Thoracic aorta (tissue), 2 donors: ENCODE measurements at places on chromosomes 1 and 21.

DNA sequence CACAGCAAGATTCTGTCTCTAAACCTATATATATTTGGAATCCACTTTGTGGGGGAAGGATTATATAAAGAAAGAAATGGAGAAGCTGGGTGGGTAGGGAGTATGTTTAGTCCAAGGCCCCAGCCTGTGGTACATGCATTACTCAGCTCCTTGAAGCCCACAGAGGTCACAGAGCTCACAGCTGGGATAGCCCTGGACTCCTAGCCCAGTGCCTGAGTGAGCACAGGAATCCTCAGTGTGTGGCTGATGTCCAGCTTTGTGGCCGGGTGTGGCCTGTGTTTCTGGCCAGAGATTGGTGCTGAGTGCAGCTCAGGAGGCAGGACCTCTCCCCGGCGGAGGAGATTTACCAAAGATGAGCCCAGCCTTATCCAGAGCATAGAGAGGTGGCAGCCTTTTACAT, 7.6 kb downstream of the CAPN9 start:
- no peaks in the 10 kb centered on the region for H3K36me3 ChIP-seq
- no peak for DNase-seq
- no peaks in the 10 kb centered on the region for H3K4me1 ChIP-seq
- H3K27ac ChIP-seq = no peak overlapping the region

DNA sequence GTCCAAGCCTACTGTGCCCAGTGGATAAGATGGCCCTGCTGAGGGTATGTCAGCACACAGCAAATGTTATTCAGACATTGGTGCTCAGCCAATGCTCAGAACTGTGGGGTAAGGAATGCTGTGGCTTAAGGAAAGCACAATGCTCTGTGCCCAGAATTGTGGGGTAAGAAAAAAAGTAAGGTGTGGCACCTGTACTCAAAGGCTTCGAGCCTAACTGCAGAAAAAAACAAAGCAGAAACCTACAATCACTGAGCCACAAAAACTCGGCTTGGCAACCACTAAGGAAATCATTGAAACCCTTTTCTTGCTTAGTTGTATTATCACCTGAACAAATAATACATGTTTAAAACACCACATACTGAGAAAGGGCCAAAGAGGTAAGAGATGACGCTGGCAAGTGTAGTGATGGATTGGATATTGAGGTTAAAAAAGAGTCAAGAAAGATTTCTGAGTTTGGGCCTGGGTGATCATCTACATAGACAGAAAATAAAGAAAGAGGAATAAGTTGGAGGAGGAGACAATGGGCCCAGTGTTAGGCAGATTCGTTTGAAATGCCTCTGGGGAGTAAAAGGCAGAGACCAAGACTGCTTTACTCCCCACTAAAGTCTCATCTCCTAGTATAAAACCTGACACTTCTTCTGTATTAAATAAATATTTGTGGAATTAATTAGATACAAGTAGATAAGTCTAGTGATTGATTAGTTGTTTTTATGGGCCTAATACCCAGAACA, 25.9 kb upstream of the ATP1A1 start:
- H3K36me3 ChIP-seq = no peaks in the 10 kb centered on the region
- H3K4me3 ChIP-seq = no peak overlapping the region
- no peak overlapping the region for H3K27ac ChIP-seq

DNA sequence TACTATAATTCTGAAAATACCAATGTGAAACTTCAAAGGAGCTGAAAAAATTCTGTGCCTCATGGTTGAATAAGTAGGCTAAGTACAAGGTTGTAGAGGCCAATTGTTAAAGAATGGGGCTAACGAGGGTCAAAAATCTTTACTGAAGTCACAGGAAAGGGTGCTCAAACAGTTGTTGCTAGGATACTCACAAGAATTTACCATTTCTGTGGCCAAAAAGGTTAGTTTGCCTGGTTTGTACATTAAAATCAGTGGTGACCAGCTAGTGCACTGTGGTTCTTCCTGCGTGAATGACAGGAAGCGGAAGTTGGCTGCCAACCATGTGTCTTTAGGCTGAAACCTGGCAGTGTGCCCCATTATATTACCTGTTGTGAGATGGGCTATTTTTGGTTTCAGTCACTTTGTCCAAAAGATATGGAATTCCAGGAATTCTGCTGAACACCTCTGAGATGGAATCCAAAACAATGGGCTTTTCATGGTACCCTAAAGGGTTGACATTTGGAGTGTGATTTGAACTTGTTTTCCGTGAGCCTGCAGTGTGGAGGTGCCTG, 13.5 kb downstream of the MAP3K21 start:
- no peak overlapping the region for H3K4me3 ChIP-seq
- H3K27me3 ChIP-seq = no peaks in the 10 kb centered on the region
- no peaks in the 10 kb centered on the region for H3K4me1 ChIP-seq

DNA sequence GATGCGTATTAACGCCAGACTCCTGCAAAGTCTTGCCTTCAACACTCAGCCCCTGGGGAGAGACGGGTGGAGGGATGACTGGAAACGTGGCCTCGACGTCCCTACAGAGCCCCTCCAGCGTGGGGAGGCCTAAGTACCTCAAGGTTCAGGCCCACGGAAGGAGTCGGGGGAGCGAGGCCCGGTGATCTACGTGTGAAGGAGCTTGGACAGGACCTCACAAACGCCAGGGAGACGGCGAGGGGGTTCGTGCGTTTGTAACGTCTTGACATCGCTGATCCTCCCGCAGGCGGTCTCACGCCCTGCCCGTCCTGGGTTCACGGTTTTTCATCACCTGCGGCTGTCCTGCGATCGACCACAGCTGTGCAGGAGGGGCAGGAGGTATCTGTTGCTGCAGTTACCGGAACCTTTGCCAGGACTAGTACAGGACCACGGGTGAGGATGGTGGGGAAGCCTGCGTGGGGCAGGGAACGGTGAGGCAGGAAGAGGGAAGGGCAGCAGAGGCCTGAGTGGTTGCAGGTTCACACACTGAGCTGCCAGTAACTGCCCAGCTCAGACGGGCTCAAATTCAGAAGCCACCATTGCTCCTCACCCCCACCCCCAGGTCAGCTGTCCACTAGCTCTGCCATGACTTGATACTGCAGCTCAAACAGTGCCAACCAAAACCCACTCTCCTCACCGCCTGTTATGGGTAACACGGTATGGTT, 889 bp upstream of the CCNL2 start:
- peak overlapping the region; percentile 87 for H3K27ac ChIP-seq
- peaks cover 55% of the 10 kb centered on the region for H3K36me3 ChIP-seq
- H3K4me3 ChIP-seq = peak overlapping the region; percentile 94
- no peaks in the 10 kb centered on the region for H3K27me3 ChIP-seq
- peaks cover 20% of the 10 kb centered on the region for H3K4me1 ChIP-seq

DNA sequence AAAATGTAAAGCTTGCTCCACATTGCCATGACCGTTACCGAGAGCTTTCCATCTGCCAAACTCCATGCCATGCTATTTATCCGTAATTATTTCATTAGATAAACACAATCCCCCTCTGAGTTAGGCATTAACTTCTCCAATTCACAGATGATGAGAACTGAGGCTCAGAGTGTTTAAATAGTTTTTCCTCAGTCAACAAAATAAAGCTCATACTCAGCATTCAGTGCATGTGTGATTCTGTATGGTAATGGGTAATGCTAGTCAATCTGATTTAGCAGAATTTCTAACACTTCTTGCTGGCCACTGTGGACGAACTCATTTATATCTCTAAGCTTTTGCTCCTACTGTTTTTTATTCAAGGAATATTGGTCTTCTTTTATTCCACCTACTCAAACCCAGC, 17.3 kb downstream of the SAMSN1 start:
- DNase-seq = no peak
- H3K36me3 ChIP-seq = no peaks in the 10 kb centered on the region
- H3K4me1 ChIP-seq = no peaks in the 10 kb centered on the region
- H3K27ac ChIP-seq = no peak overlapping the region

GRCh38 chr1:152026895-152027294, 9.9 kb downstream of the S100A11 start:
- H3K27me3 ChIP-seq = no peaks in the 10 kb centered on the region
- H3K36me3 ChIP-seq = peaks cover 12% of the 10 kb centered on the region
- H3K27ac ChIP-seq = no peak overlapping the region
- no peaks in the 10 kb centered on the region for H3K4me1 ChIP-seq
- H3K4me3 ChIP-seq = no peak overlapping the region
- no peak for DNase-seq

DNA sequence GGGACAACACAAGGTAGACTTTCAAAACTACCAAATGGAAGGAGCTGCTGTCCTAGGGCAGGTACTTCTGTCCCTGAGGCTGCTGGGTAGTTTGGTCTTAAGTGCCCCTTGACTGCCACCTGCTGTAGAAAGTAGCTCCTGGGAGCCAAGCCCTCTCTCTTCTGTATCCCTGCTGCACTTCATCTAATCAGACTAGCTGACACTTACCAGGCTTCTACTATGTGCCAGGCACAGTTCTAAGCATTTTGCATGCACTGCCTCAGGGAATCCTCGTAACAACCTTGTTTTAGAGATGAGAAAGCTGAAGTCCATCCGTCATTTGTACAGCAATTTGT, 15.9 kb upstream of the SRSF4 start:
- no peaks in the 10 kb centered on the region for H3K27me3 ChIP-seq
- peaks cover 9% of the 10 kb centered on the region for H3K4me1 ChIP-seq
- DNase-seq = no peak
- no peak overlapping the region for H3K27ac ChIP-seq
- H3K36me3 ChIP-seq = peaks cover 27% of the 10 kb centered on the region

DNA sequence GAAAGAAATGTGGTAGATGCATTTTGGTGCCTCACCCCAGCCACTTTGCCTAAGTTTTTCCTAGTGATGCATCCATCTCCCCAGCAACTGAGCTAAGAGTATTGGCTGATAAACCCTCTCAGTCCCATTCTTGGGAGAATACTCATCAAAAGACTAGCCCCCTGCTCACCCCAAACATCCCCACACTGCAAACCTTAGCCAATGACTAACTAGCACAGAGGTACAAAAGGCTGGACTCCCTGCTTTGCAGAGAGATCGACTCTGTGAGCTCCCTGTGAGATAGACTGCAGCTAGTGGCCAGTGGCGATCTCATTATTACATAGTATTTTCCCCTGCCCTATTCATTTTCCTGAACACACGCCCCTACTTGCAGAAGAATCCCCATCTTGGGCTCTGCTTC, 155.3 kb downstream of the HHIPL2 start:
- H3K27me3 ChIP-seq = no peaks in the 10 kb centered on the region
- no peak overlapping the region for H3K27ac ChIP-seq
- H3K4me3 ChIP-seq = no peak overlapping the region

DNA sequence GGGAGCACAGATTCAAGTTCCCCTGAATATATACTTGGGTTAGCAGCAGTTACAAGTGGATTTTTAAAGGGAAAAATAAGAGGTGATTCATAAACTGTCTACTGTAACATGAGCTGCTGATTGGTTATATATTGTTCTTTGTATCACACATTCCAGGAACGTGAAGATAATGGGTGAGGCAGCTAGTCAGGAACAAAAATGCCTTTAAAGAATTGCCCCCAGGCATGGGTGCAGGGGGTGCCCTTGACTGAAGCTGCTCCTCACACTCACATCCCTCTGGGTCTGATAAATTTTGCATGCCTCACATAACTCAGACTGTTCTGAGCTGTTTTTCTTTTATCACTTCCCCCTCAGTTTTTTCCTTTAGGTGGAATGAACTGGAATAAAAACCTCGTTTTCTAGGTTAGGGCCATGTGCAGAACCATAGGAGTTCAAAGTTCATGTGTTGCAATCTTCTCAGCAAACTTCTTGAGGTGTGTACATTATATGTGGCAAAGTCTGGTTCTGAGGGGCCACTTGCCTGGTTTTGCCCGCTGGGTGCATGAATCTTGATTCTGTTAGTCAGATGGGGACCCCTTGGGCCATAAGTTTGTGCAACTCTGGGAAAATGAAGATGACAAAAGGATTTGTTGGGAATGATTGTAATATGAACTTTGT, 21.1 kb downstream of the TBX19 start:
- H3K27me3 ChIP-seq = no peaks in the 10 kb centered on the region
- H3K4me3 ChIP-seq = no peak overlapping the region
- H3K36me3 ChIP-seq = no peaks in the 10 kb centered on the region

DNA sequence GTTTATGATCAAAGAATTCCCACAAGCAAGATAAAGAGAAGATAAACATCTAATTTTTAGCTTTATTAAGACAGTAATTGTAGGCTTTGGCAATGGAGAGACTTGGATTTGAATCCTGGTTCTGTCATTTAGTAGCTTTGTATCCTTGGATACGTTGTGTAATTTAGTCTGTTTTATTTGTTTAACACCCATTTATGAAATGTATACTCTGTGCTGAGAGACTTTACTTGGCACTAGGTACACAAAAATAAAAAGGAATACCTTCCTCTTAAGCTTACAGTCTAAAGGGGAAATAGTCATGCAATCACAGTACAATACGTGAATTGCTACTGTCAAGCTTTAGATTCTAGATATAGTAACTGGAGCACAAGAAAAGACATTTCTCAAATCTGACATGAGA, 23.8 kb downstream of the ZMPSTE24 start:
- no peak for DNase-seq
- no peak overlapping the region for H3K27ac ChIP-seq
- peaks cover 21% of the 10 kb centered on the region for H3K36me3 ChIP-seq
- no peak overlapping the region for H3K4me3 ChIP-seq
- no peaks in the 10 kb centered on the region for H3K27me3 ChIP-seq

DNA sequence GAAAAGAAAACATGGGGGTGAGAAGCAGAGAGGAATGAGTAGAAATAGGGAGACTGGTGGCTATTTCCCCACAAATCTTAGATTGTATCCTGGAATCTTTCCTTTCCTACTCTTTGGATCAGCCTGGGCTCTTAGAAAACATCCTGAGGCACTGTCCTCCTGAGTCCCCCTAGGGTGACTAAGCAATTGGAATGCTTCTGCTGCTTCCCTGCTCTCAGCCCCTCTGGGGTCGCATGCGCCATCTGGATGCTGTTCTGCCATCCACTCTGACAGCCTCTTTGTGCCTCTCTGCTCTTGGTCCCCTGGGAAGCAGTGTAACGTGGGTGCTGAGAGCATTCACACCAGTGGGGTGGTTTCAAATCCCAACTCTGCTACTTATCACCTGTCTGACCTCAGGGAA, 443.0 kb downstream of the SIPA1L2 start:
- no peak overlapping the region for H3K4me3 ChIP-seq
- no peaks in the 10 kb centered on the region for H3K36me3 ChIP-seq

DNA sequence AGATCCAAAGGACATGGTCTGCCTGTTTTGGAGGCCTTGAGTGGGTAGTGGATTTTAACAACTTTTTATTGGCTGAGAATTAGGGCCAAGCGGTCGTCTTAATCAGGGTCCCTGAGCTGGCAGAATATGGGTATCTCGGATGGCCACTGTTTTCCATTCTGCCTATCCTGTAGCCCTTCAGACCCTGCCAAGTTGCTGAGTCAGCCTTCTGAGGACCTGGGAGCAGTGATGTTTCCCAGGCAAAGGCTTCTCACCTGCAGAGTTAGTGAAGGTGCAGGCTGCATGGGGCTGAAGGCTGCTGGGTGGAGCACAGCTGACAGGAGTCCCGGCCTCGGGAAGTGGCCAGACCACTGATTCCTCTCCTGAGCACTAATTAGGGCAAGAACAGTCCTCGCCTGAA, 11.4 kb downstream of the RASSF5 start:
- H3K4me1 ChIP-seq = peaks cover 6% of the 10 kb centered on the region
- no peak for DNase-seq
- no peaks in the 10 kb centered on the region for H3K27me3 ChIP-seq
- H3K27ac ChIP-seq = no peak overlapping the region
- no peaks in the 10 kb centered on the region for H3K36me3 ChIP-seq
- H3K4me3 ChIP-seq = no peak overlapping the region
